Cerebellar nuclear complex (tissue), 1 donor: ENCODE measurements at places on chromosomes 3 and 15.

DNA sequence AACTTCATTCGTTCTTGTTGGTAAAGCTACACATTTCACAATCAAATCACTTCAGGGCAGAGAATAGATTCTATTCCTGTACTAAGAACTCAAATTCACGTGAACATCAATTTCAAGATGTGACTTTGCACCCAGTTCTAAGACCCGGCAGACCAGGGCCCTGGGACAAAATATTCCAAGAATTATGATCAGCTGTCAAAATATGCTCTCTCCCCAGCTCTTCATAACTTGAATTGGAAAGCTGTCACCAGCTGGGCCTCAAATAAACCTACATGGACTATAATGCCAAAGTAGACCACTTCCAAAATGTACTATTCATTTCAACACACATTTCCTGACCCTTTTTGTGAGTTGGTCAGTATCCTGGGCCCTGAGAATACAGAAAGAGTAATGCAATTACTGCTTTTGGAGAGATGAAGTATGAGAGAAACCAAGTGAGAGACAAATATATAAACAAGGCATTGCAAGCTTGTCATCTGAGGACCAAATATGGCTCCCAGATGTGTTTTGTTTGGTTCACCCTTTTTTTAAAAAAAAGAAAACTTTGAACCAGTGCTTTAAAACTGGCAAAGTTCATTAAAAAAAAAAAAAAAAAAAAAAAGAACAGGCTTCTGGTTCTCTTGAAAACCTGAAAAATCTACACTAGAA lies 14.9 kb downstream of the MAGI1 start:
- no peak for DNase-seq

DNA sequence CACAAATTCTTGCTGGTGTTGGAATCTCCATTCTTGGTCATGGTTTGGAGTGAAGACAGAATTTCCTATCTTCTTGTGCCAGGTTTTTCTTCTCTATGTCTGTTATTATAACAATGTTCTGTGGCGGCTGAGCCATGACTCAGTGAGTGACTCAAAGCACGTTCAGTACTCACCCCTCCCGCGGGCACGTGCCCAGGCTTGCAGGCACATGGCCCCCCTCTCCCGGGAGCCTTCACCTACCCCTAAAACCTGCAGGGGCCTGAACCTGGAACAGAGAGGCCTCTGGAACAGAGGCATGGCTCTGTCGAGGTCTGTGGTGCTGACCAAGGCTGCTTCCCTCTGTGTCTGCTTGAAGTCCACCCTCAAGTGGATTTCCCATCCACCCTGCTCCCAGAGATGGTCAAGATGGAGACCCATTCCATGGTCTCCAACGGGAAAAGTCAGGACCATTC lies 27.6 kb downstream of the PLXNB1 start:
- no peak for DNase-seq

DNA sequence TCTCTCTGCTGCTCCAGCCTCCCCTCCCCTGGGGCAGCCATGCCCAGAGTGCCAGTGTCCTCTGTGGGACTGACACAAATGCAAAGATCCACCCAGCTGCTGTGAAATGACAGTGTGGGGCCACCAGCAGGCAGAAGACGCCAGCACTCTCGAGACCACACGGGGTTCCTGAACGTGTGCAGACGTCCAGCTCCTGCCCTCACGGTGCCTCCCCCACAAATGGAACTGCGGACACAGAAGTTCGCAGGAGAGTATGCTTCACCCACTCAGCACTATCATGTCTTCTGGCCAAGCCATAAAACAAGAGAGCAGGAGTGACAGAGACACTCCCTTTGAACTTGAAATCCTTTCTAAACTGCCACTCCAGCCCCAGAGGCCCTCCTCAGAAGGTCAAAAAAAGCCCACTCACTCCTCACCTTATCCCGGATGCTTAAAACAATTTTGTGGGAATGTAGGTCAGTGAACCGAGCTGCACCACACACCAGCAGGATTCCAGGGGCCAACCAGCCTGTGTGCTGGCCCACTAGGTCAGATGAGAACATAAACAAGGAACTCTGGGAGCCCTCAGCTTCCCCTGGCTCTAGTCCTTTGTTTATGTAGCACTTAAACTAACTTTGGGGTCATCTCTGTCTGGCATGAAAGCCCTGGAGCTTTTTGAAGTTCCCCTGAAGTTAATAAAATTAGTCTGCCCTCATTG lies 112.6 kb downstream of the DNAJB8 start:
- no peak for DNase-seq

- DNase-seq, result no peak
Measured at GRCh38 chr3:123606527-123606926, 21.7 kb upstream of the HACD2 start.

GRCh38 chr3:31762097-31762764 lies 218.8 kb downstream of the OSBPL10 start:
- no peak for DNase-seq

GRCh38 chr3:179093807-179094206 lies 22.2 kb upstream of the ZMAT3 start:
- DNase-seq, result no peak

- DNase-seq, result no peak
Measured at GRCh38 chr3:16151109-16151508, 23.4 kb upstream of the GALNT15 start.

GRCh38 chr3:15512166-15512565 lies 9.3 kb downstream of the COLQ start:
- no peak for DNase-seq

DNA sequence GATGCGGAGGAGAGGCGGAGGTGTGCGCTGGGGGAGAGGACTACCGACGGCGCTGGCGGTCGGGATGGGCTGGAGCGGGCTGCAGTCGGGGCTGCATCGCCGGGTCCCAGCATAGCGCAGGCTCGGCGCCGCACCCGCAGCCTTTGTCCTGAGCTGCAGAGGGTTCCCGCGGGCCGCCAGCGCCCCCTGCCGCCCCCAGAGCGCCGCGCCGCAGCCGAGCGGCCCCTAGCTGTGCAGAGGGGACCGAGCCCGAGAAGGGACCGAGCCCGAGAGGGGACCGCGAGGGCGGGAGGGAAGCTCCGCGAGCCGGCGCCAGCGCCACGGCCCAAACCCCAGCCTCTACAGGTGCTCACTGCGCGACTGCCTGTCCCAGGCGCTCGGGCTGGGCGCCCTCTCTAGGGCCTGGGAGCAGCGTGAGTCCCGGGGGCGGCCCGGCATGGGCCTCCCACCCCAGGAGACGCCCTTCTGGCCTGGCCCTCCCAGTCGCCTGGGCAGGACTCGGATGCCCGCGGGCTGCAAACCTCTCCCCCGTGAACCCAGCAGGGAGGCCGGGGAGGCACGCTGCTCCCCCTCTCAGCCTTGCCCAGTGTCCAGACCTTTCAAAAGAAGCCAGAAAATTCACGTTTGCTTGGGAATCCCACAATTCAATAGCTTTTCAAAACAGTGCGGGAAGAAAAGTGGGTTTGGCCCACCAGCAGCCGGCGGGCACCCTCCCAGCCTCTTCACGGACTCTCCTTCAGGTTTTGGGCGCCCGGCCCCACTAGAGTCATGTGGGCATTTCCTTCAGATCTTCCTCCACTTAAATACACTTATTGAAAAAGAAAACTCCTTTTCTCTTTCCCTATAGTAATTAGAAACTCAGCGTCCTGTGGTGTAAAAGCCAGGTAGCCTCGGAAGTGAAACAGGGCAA lies 134.7 kb downstream of the TPRA1 start:
- peak; percentile 13 for DNase-seq

DNA sequence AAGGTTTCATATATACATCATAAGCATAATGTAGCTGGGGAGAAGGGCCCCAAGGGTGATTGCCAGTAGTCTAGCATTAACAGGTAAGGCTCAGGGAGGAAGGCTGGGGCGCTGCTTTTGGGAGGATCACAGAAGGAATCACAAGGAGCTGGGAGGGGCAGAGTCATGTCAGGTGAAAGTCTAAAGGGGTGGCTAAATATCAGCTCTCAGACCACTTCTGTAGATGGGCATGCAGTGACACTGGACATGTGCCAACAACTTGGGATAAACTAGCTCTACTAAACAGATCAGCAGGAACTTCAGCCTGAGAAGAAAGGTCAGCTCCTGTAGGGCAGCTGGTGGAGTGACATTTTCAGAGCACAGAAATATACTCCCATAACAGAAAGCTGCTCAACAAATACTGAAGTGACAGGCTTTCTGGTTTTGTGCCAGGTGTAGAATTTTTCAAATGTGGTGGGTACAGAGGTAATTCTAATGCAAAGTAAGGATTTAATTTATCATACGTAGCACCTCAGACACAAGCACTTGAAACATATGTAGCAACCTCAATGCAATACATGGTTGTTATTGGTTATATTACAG lies 79.4 kb downstream of the PEX5L start:
- no peak for DNase-seq

GRCh38 chr3:10561946-10562560 lies 56.7 kb upstream of the ATP2B2 start:
- no peak for DNase-seq

DNA sequence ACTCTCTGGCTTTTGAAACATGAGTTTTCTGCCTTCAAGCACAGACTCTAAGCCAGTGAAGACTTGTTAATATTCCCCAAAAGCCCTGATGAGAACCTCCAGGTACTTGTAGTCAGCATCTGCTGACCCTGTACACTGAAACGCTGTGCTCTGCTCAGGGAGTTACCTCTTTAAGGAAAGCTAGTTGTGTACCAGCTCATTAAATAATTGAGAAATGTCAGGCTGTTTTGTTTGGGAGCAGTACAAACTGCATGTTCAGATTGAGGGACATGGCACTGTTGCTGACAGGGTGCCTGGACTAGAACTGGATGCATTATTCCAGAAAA lies 21.7 kb downstream of the UPK1B start:
- DNase-seq, result no peak

GRCh38 chr3:26960382-26960781 lies 337.8 kb downstream of the LRRC3B start:
- DNase-seq, result no peak

GRCh38 chr15:58038426-58039078 lies 27.0 kb downstream of the ALDH1A2 start:
- DNase-seq, result no peak

- DNase-seq, result no peak
Measured at GRCh38 chr3:178732824-178733223, 196.6 kb downstream of the KCNMB2 start.

GRCh38 chr3:12598890-12599289 lies 42.0 kb downstream of the MKRN2 start:
- DNase-seq, result no peak

DNA sequence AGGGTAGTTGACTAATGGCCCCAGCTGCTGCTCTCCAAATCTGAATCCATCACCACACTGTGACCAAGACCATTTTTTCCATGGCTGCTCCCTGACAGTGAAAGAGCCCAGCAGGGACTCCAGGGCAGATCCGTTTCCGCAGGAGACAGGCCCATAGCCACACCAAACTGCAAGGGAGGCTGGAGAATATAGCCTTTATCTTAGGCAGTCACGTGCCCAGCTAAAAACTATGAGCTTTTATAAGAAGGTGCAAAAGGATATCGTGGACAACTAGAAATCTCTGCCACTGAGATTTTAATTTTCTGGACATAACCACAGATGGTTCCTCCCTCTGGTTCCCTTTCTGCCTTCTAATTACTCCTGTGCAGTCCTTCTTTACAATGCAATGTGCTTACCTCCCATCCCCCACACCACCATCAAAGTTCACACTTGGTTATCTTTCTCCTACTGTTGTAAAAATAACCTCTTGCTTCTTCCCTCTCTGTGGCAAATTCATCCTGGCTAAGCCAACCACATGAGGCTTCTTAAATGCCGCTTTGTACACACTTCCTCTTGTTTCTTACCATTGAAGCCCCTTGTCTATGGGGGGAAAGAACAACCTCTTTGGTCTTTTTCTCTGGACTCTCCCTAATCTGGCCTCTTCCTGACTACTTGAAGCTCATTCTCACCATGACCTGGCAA lies 233.7 kb downstream of the SHQ1 start:
- DNase-seq, result no peak

- peak; percentile 18 for DNase-seq
Measured at GRCh38 chr15:68674975-68675374, 96.2 kb downstream of the CORO2B start.

DNA sequence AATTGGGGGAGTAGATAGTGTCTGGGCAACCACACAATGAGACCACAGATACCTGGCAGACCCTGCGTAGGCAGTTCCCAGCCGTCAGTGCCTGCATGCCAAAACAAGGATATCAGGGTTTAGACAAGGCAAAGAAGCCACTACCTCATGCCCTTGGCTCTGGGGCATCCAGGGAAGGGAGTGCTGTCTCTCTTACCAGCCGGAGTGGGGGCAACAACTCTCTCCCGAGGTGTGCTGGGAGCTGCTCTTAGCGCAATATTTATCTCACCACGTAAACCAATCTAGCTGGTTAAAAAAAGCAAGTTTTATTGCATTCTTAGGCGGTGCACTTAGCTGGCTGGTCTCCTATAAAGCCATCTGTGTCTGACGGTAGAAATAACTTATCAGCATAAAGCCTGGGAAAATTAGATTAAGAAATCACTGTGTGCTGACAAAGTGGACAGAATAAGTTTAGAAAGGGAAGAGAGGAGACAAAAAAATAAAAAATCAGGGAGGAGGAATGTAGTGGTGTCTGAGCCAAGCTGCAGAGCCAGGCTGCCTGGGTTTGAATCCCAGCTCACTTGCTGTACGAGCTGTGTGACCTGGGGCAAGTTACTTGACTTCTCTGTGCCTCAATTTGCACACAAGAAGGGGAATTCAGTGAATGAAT lies 273.2 kb downstream of the PDZRN3 start:
- no peak for DNase-seq

GRCh38 chr15:43927203-43927602 lies 100.4 kb downstream of the WDR76 start:
- DNase-seq, result no peak

DNA sequence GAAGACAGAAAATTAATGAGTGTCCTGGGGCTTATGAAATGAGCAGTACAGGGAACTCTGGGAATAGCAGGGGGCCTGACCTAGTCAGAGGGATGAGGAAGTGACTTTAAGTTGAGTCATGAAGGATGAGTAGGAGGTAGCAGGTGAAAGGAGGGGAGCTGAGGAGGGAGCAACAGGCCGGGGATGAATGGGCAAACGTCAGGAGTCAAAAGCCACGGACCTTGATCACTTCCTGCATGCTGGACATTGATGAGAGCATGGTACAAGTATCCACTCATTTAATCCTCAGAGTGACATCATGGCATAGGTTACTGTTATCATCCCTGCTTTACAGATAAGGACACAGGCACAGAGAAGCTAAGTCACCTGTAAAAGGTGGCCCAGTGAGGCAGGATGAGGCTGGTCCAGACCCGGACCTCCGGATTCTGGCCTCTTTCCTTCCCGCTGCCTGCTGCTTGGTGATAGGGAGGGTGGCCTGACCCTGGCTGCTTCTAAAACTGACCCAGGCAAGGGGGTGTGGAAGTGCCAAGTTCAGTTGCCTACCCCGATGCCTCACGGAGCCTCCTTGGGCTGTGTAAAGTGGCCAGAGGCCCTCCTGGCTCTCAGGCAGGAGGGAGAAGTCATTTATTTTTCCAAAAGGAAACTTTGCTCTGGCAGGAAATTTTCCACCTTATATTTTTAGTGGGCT lies 7.6 kb downstream of the CORO2B start:
- no peak for DNase-seq

GRCh38 chr3:143973259-143974021 lies 1.8 kb downstream of the DIPK2A start:
- peak; percentile 7 for DNase-seq

- DNase-seq, result no peak
Measured at GRCh38 chr15:36177590-36178302, 401.7 kb upstream of the CDIN1 start.

GRCh38 chr3:193594946-193595689 lies 2.1 kb downstream of the OPA1 start:
- DNase-seq, result no peak
